ENCODE measurements at places on chromosomes 2 and 18.

- DNase-seq, result peak; percentile 37
Measured at GRCh38 chr2:157055660-157056199, 201.8 kb upstream of the GALNT5 start.

DNA sequence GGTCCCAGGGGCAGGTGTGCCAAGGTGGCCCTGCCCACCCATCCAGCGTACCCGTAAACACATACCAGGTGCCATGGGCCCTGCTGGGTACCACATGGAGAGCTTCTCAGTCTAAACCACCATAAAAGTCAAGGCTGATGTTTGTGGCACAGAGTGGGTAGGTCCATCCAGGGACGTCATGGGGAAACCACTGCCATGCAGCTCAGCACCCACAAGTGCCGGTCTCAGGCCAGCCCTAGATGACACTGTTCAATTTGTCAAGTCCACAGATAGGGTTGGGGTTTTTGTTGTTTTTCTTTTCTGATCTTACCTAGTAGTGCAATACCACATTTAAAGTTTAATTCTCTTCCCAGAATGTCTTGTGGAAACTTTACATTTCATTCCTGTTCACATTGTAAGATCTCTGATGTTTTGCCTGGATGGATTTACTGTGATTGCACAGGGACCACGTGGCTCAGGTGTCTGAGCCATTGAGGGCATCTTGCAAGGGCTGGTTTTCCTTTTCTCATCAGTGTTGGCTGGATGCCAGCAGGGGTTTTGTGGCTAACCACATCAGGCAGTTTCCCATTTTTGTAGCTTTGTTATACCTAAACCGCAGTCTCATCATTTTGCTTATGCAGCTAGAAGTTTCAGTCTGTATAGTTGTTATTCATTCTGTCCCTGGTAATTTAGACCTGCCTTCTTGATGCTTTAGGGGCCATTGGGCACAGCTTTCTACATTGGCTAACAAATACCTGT is 64.7 kb downstream of the STK25 start:
- peak; percentile 69 for DNase-seq

DNA sequence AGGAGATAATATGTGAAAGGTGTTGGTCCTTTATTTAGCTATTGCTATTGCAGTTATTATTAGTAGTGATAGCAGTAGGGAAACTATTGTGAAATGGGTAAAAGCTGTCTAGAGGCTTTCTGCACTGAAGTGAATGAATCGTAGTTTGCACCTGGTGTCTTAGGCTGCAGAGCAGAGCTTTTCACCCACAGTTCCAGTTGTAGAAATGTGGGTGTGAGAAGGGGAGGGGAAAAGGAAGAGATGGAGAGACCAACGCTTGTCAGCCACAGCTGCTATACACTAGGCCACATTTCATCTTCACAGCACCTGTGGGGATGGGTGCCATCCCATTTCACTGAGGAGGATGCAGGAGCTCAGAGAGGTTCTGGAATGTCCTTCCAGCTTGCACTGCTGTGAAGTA is 50.0 kb downstream of the TRPM8 start:
- DNase-seq, result no peak

- no peak for DNase-seq
Measured at GRCh38 chr2:113182471-113183260, 8.9 kb downstream of the PSD4 start.

GRCh38 chr2:85525567-85525966 is 13.4 kb upstream of the MAT2A start:
- DNase-seq, result no peak

DNA sequence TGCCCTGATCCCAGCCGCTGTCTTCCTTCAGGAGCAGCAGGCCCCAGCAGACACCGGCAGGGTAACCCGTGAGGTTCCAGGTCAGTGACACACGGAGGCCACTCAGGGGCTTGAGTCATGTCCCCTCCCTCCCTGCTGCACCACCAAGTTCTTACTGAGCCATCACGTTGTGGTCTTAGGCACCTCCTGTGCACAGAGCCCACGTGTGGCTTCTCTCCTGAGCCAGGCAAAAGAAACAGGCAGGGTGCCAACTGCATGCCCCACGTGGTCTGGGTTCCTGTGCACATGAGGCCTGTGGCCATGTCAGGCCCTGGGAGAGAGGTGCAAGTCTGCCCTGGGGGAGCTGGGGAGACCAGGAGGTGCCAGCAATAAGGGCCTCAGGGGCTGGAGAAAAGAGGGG is 264.8 kb downstream of the KLHL29 start:
- no peak for DNase-seq

- DNase-seq, result no peak
Measured at GRCh38 chr2:208501206-208501605, 94.6 kb downstream of the PTH2R start.

DNA sequence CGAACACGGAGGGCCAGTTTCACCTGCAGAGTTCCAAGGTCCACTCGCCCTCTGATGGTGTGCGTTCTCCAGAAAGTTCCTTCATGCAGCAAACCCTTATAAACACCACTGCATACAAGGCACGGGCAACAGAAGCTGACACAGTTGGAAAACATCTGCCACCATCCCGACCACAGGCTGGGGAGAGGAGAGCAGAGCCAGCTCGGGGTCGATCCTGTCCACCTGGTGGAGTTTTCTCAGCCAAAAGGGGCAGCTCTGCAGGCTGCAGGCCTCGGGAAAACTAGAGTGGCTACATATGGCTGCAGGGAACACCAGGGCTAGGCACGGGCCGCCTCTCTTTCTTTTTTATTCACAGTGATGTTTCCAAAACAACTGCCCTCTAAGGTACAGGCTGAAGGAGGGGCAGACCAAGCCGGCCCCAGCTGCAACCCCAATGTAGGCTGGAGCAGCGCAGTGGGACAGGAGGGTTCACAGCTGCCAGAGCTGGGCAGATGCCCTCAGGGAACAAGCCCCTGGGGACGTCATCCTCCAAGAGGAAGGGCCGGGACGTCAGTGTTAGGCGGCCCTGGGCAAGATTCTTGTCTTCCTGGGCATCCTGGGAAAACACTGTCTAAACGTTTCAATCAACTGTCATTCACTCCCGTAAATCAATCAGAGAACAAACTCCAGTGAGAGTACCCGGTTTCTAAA is 274.7 kb downstream of the TWIST2 start:
- DNase-seq, result no peak

DNA sequence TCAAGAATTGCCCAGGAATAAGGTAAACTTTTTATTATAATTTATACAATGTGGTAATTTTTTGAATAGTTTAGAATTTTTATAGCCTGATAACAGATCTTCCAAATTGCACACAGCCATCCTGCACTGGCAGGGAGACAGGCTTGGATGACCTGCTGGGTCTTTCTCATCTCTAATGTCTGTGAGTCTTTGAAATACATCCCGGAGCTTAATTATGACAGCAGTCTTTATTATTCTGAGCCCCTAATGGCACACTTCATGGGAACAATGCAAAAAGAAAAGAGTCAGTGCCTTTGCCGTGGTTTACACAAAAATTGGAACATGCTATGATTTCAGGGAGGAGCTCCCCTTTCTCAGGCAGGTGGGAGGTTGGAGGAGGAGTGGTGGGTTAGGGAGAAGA is 71.0 kb downstream of the TMEM182 start:
- no peak for DNase-seq

- no peak for DNase-seq
Measured at GRCh38 chr2:8659735-8660492, 21.9 kb upstream of the ID2 start.

DNA sequence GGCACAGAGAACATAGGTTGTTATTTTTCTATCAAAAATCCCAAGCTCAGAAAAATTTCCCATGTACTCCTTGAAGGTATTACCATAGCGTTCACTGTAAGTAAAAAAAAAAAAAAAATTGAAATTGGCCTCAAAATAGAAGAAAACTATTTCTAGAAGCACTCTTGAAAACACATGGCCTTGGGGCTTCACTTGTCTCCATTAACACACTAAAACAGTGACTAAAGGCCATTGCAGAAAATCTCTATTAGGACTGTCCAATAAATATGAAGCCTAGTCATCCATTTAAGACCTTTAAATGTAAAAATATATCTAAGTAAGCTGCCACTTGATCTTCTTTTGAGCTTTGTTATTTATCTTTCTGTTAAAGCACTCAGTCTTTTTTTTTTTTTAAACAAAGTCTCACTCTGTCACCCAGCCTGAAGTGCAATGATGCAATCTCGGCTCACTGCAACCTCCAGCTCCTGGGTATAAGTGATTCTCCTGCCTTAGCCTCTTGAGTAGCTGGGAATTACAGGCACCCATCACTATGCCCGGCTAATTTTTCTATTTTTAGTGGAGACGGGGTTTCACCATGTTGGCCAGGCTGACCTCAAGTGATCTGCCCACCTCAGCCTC is 35.8 kb downstream of the CCDC68 start:
- DNase-seq, result no peak

GRCh38 chr18:77763530-77764145 is 514.0 kb downstream of the GALR1 start:
- no peak for DNase-seq

- peak; percentile 31 for DNase-seq
Measured at GRCh38 chr18:75727456-75727855, 300.0 kb upstream of the SMIM21 start.

DNA sequence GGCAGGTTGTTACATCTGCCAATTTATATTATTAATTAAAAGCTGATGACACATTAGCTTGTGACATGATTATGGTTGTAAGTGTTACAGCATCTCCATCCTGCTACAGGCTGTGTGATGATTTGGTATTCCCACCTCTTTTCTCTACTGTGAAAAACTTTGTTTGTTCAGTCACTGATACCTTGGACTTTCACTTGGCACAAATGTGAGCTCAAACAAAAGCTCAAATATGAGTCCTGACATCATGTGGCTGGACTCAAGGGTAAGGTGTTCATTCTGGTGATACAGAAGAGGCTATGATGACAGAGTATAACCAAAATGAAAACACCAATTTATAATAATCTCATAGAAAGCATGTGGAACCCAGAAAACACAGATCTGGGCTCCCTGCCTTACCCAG is 11.4 kb upstream of the IL36A start:
- DNase-seq, result no peak

DNA sequence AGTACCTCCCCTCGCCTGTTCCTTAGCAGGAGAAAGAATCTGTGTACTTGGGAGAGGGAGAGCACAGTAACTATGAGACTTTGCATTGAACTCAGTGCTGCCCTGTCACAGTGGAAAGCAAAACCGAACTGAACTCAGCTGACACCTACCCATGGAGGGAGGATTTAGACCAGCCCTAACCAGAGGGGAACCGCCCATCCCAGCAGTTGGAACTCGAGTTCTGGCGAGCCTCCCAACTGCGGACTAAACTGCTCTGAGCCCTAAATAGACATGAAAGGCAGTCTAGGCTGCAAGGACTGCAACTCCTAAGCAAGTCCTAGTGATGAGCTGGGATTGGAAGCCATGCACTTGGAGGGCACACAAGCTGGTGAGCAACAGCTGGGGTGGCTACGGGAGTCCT is 110.4 kb downstream of the GRB14 start:
- no peak for DNase-seq

DNA sequence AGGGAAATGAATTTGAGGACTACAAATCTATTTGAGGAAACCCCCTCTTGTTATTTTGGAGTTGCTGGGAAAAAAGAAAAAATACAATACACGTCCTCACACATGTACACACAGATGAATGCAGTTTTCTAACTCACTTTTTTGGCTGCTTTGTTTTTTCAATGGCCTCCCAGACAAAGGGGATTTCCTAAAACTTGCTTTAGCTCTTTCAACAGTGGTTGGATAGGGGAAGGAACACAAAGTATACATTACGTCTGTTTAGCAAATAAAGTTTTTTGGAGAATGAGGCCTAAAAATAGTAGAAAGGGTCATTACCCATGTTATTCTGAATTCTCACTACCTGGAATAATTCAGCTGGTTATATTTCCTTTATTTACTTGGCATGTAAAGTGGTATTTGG is 125.3 kb upstream of the ITGB6 start:
- no peak for DNase-seq

GRCh38 chr2:211061612-211062296 is 505.4 kb downstream of the CPS1 start:
- no peak for DNase-seq

GRCh38 chr2:64979744-64980143 is 9.5 kb upstream of the SLC1A4 start:
- DNase-seq, result no peak

- no peak for DNase-seq
Measured at GRCh38 chr2:129256642-129257041, 722.8 kb upstream of the RAB6C start.

DNA sequence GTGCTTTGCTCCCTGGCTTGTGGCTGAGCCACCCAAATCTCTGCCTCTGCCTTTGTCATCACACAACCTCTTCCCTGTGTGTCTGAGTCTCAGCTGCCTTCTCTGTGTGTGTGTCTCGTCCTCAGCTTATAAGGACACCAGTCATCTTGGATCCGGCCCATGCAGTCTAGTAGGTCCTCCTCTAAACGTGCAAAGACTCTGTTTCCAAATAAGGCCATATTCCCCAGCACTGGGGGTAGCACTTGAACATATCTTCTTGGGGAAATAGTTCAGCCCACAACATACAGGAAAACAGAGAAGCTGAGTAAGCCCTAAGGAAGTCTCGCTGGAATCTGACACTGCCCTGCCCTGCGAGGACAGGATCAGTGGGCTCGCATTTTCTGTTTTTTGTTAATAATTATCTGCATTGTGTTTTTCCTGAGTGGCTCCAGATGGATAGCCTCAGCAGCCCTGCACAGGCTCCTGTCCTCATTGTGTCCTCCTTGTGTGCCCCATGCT is 42.1 kb downstream of the MTCL1 start:
- peak; percentile 99 for DNase-seq

- no peak for DNase-seq
Measured at GRCh38 chr2:237561221-237561620, 5.2 kb upstream of the PRLH start.

- no peak for DNase-seq
Measured at GRCh38 chr2:26059542-26059941, 25.7 kb downstream of the RAB10 start.

DNA sequence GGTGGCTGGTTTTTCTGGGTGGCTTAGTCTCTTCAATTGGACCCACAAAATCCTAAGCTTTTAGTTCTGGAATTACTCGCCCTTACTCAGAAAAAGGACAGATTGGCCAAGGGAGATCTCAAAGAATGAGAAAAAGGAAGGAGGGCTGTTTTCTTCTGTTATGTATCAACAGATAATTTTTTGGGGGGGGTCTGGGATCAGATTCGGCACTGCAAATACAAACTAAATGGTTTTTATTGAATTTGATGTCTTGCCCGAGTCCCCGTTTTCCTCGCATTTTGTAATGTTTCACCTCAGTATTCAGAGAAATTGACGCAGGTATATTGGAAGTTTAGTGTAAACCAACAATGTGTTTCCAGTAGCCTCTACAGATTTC is 762 bp downstream of the YIPF4 start:
- no peak for DNase-seq

Measured in fibroblast of skin of abdomen (primary cell).